Spinal cord (tissue), 10 donors: ENCODE measurements at places on chromosomes 16 and 17.

DNA sequence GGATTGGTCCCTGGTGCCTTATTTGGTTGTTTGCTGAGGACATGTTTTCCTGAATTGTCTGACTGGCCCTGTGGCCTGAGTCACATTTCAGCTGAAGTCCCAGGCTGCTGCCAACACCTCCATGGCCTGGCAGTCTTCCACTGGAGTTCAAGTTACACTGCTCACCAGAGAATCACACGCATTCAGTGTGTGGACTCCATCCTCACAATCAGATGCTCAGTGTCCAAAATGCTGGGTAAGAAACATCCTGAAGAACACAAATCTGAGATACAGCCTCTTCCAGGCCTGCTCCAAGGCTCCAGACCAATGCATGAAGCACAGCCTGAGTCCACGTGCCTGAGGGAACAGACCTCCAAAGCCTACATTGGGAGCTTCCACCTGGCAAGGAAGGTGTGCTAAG, 19.2 kb downstream of the CD300LB start:
- DNase-seq = no peak

- DNase-seq = no peak
Measured at GRCh38 chr17:37802061-37802595, 57.3 kb upstream of the HNF1B start.

DNA sequence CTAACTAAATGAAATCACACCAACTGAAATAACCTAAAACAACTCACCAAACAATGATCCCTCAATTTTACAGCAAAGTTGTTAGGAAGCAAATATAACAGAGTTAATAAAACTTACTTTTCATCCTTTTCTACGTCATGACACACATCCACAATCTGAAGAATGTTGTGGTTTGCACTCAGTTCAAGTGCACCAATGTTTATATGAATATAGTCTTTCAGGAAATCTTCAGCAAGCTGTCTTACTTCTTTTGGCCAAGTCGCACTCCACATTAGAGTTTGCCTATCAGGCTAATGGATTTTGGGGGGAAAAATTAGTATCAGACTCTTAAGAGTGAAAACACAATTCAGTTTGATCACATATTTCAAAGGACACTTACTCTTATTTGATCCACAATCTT, 3.3 kb downstream of the DDX5 start:
- no peak for DNase-seq

GRCh38 chr17:80262291-80262690, 1.6 kb downstream of the RNF213 start:
- no peak for DNase-seq

- DNase-seq = no peak
Measured at GRCh38 chr16:84144209-84144858, 643 bp downstream of the HSDL1 start.

DNA sequence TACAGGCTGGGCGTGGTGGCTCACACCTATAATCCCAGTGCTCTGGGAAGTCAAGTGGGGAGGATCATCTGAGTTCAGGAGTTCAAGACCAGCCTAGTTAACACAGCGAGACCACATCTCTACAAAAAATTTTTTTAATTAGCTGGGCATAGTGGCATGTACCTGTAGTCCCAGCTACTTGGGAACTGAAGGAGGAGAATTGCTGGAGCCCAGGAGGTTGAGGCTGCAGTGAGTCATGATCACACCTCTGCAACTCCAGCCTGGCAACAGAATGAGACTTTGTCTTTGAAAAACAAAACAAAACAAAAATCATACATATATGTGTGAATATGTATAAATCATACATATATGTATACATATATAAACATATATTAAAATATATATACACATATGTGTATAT, 54.1 kb upstream of the MARCHF10 start:
- no peak for DNase-seq

- DNase-seq = no peak
Measured at GRCh38 chr16:54135361-54136275, 151.0 kb downstream of the IRX3 start.

DNA sequence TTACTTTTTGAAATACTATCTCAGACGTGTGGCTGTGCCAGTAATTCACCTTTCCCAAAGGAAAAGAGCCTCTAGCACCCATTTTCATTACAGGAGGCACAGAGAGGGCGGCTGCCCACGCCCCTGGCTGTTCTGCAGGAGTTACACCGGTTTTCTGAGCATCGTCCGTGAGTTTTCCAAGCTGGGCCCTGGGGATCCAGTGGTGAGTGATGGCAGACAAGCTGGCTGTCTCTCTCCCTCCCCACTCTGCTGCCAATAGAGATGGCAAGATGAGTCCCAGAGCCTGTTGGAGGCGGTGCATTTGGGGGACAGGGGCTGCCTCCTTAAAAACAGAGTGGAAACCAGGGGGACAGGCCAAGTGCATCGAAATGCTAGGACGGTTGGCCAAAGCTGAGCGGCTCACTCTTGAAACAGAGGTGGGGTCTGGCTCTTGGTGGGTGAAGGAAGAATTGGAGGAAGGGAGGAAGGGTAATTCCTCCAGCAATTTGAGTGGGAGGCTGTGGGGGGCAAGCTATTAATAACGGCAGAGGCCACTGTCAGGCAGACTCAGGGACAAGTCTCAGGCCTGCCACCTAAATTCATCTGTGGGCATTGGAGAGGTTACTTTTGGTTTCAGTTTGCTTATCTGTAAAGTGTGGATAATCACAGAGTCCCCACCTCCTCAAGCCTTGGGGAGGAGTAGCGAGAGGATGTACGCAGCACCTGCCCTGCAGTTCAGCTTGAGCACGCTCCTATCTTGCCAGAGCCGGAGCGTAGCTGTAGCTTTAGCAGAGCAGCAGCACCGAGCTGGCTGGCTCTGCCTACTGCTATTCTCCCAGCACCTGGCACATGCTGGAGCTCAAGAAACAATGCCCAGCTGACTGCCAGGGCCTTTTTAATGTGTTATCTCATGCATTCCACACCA, 7.5 kb upstream of the NOS2 start:
- DNase-seq = no peak

GRCh38 chr17:37789771-37790541, 45.1 kb upstream of the HNF1B start:
- DNase-seq = no peak
